SIG-M5 (cell line): ENCODE measurements at places on chromosomes 1 and 21.

- no peak for DNase-seq
These were observed 94.2 kb upstream of the DMRTA2 start for GRCh38 chr1:50517488-50517887.

- no peak for DNase-seq
These were observed 313.5 kb downstream of the DISC1 start for GRCh38 chr1:231940116-231940515.

DNA sequence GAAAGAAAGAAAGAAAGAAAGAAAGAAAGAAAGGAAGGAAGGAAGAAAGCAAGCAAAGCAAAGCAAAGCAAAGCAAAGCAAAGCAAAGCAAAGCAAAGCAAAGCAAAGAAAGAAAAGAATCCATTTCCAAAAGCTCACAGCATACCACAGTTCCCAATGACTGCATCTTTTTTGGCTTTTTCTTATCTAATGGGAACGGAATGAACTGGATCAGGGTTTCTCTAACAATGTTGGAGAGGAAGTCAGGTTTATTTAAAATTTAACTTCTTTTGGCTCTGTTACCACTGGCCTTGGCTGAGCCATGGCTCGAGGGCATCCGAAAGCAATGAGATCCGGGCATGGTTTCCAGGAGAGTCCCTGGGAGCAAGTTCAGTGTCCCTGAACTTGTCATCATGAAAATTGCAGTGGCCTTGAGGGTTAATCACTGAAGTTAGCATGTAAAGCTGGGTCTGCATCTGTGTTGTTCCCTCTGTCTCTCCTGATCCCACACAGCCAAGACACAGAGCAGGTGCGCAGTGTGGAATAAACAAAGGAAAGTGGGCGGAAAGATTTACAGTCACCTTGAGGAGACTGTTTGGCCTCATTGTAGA lies 34.6 kb upstream of the CTPS1 start:
- no peak for DNase-seq

GRCh38 chr1:115238336-115239147 lies 99.5 kb downstream of the NGF start:
- no peak for DNase-seq

- no peak for DNase-seq
These were observed 52.0 kb upstream of the SMYD2 start for GRCh38 chr1:214228976-214229375.

GRCh38 chr21:29018540-29018939 lies 609 bp downstream of the RWDD2B start:
- no peak for DNase-seq

DNA sequence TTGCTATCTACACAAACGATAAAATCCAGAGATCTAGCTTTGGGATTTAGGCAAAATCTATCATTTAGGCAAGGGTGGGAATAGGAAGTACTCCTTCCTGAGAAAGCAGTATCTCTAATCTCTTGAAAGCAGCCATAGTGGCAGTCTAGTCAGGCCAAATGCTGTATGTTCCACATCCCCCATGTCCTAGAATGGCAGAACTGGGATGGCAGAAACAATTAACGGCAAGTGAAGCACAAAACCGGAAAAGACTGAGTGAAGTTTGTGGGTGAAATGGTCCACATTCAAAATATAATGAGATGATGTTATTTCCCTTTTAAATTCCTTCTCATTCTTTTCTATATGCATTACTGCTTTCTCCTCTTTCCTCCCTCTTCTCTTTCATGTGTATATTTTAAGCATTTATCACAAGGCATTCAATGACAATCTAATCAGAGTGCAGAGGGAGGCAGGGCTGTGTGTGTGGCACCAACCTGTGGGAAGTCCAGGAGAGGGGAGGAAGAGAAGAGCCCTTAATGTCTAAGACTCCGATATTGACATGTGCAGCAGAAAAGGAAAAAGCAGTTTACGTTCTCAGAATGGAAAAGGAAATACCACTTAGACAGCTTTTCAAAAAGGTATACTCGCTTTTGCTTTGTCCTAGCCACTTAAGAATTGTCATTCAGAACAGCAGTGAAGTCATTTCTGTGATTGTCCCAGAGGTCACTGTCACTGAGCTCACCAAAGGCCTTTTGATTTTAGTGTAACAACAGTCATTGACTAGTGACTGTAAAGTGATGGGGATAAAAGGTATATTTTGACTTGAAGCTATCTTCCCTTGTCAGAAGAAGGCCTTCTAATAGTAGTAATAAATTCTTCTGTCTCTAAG lies 42.3 kb upstream of the TADA1 start:
- DNase-seq: no peak

- no peak for DNase-seq
These were observed 55.4 kb downstream of the KCNAB2 start for GRCh38 chr1:6100861-6101783.
